Kidney epithelial cell (primary cell): ENCODE measurements at places on chromosomes 4 and X. TPM values are rescaled to one million over a fixed set of nuclear protein-coding genes. Genes with fewer than 3 reads are reported as not detected.

ATOH1 gene
- total RNA-seq = not detected in 2 replicates

LNX1 gene
- total RNA-seq = 2.5 and 6.9 TPM in 2 replicates

PPP2R2C gene
- total RNA-seq = not detected in 2 replicates

- DNase-seq = no peak
These were observed 18.4 kb downstream of the PLS3 start for GRCh38 chrX:115579327-115579726.

DRD5 gene
- not detected in 2 replicates for total RNA-seq

CT45A1 gene
- total RNA-seq = not detected in 2 replicates

DNA sequence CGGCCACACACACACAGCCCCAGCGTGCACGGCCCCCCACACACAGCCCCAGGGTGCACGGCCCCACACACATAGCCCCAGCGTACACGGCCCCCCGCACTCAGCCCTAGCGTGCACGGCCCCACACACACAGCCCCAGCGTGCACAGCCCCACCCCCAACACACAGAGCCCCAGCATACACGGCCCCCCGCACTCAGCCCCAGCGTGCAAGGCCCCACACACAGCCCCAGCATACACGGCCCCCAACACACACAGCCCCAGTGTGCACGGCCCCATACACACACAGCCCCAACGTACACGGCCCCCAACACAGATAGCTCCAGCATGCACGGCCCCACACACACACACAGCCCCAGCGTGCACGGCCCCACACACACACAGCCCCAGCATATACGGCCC, 17.6 kb downstream of the GAK start:
- DNase-seq = no peak

CTAG1A gene
- not detected in 2 replicates for total RNA-seq

DNA sequence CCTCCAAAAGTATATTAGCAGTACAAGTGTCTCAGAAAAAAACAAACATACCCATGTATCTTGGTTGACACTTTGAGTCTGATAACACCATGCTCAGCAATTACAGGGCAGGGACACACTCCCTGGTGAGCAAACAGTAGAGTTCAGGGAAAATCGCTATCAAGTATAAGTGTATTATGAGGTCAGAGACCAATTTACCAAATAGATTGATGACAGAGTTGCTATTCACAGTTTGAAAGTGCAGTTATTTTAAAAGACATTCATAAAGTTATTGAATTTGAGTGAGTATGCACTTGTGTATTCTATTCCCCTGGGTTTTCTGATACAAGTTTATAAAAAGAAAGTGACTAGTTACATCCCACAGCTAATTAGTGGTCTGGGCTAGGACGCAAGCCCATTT, 10.2 kb upstream of the LONRF3 start:
- no peak for DNase-seq

GRCh38 chrX:150219374-150220185, 143.5 kb upstream of the MAMLD1 start:
- peak; percentile 38 for DNase-seq

ATP1B4 gene
- total RNA-seq = not detected in 2 replicates

DNA sequence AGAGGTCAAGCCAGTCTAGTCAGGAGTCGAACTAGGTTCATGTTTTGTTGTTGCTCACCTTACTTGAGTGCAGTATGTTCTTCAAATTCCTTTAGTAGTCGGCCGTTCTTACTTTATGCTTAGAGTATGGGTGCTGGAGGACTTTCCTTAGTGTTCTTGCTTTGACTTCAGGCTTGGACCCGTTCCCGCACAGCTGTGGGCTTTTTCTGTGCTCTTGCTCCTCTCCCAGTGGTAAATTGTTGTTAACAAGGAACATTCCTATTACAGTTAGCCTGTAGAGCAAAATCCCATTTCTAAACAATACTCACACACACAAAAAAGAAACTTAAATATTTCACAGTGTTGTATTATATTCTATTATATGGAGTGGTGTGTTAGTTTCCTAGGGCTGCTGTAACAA, 113.5 kb downstream of the RAP1GDS1 start:
- no peak for DNase-seq

DNA sequence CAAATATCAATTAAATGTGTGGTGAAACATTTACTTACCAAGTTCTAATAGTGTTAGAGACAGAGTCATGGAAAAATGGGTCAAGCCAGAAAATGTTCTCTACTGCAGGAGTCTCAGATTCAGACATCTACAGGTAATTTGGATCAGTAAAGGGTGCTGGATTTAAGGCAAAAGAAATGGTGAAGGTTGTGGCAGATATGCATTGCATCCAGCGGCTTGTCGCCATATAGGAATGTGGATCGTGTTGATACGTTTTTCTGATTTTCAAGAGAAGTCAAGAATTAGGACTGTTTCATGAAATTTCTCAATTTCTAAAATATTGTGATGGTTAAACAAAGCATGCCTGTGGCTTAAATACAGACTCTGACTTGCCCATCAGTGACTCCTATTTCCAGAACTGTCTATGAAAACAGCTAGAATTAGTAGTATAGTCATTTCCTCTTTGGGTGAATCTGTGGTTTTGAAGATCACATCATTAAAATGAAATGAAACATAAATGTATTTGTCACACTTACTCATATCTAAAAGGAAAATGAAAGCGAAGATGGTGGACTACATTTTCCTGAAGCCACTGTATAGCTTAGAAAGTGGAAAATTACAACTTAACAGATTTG, 110.1 kb upstream of the VEGFC start:
- peak; percentile 21 for DNase-seq

GRCh38 chr4:7139167-7139982, 53.0 kb upstream of the SORCS2 start:
- DNase-seq = no peak

GRCh38 chr4:139330283-139330682, 28.0 kb upstream of the NDUFC1 start:
- no peak for DNase-seq

ADH1C gene
- 0.21 and 1.7 TPM in 2 replicates for total RNA-seq

- no peak for DNase-seq
These were observed 86.0 kb downstream of the NDST3 start for GRCh38 chr4:118120120-118120760.

GRCh38 chr4:183876268-183876934, 28.7 kb upstream of the STOX2 start:
- DNase-seq = peak; percentile 45

DNA sequence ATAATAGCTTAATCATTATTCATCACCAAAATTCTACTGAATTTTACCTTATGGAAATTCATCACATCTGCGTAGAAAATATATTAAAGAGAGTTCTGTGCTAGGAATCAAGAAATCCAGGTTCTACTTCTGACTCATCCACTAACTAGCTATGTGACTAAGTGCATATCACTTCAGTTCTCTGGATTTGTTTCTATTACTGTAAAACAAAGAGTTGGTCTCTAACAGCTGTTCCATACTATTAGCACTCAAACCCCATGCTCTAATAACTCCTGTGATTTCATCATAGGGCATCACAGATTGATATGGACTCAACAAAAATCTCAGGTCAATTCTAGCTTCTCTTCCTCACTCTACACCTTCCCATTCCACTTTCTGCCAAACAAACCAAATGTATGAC, 572.0 kb downstream of the INPP4B start:
- DNase-seq = peak; percentile 21

GRCh38 chrX:142977128-142977914, 48.4 kb upstream of the SPANXN4 start:
- DNase-seq = no peak

DNA sequence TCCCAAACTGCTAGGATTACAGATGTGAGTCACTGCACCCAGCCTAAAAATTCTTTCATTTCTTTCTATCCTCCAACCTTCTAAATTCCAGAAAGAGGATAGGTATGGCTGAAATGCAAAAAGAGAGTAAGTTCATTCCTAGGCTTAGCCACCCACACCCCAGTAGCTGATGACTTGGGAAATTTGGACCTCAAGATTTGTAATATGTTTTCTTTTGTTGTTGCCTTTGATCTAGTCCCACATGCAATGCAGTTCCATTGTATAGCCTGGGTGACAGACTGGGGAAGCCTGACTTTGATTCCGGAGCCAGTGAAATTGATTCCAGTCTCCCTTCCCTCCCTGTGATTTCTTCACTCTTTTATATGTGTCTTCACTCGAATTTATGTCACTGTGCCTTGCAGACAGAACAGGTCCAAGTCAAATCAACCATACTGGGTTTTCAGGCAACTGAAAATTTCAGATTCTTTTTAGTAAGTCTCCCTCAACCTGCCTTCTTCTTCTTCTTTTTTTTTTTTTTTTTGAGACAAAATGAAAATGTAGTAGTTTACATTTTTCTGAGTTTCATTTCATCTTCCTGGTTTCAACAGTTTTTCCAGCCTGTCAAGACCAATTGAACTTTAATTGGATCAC, 176.2 kb upstream of the RBPJ start:
- no peak for DNase-seq

NPNT gene
- 4.6 and 7.3 TPM in 2 replicates for total RNA-seq

- no peak for DNase-seq
These were observed 57.5 kb downstream of the GPR82 start for GRCh38 chrX:41781500-41781899.

DNA sequence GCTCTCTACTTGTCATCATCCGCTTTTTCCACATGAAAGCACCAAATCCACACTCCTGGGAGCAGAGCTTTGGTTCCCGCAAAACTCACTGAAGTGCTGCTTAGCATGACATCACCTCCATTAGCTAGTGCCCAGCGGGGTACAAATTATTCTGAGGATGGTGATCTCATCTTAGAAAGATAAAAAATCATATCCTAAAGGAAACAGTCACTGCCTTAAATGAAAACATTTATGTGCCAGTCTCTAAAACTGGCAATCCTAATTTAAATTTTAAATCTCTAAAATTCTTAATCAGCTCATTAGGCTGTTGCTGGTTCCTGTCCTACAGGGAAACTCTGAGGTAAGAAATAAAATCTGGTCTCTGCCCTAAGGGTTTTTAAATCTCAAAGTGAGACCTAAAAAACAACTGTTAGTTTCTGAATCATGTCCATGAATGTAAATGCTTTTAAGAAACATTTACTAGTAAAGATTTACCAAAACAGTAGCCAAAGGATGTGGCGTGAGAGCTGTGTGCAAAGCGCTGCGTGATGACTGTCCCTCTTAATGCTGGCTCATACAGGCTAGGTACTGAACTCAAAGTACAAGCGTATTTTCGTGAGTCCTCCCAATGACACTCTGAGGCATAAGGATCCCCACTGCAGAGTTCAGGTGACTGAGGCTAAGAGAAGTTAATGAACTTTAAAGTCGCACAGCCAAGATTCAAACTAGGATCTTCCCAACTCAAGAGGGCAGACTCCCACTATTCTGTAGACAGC, 4.5 kb downstream of the CASP3 start:
- DNase-seq = no peak

DNA sequence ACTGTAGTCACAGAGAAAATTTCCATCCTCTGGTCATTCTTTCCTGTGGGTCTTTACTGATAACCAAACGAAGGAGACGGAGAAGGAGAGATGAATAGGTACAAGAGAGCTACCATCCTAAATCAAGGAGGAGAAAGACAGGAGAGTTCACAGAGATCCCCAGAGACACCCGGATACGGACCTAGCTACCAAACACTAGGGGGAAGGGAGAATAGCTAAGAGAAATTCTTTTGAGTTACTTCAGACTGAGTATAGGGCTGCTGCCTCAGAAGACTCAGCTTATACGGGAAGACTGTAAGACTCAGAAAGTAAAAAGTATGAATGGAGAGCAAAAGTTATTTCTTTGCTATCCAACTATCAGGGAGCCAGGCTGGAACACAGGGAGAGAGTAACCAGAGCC, 572.1 kb downstream of the C4orf33 start:
- no peak for DNase-seq

DNA sequence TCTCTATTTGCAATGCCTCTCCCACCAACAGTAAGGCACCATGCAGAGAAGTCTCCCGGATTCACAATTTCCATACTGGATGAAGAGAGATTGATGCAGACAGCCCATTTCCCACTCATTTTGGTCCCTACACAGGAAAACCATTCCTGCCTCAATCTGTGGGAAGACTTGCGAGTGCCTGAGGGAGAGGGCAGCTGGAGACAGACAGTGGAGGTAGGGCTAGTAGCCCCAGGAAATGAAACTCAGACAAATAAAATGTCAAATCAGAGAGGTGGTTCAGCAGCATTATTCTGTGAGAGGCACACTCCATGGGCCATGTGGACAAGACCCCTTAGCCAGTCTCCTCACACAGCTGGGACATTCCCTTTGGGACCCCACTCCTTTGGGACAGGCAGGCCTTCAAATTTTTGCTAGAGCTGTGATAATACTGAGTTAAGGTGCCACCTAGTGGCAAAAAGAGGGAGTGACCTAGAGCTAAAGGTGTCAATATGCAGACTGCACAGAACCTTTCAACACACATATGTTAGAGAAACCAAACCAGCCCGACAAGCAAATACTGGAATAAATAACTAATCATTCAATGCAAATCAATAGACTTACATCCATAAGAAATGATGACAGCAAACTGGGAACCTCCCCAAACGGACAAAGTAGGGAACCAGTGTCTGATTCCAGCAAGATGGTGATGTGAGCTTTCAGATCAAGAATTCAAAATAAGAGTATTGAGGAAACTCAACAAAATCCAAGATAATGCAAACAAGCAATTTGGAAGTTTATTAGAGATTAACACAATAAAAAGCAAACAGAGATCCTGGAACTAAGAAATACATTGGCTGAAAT, 1865.3 kb upstream of the AGA start:
- no peak for DNase-seq

DNA sequence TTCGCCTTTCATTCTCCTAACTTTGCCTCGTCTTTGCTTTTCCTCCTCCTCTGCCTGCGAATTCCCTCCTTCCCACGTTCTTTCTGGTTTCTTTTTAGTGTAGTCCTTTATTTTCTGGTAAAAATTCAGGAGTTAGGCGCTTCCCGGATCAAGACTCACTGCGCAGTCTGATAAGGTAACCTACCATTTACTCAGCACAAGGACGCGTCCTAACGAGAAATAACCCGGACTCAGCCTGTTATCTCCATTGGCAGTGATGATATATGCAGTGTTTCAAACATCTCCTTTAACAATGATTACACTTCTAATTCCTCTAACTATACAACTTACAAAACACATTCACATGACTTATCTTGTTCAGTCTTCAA, 357 bp upstream of the ETNPPL start:
- DNase-seq = no peak

DNA sequence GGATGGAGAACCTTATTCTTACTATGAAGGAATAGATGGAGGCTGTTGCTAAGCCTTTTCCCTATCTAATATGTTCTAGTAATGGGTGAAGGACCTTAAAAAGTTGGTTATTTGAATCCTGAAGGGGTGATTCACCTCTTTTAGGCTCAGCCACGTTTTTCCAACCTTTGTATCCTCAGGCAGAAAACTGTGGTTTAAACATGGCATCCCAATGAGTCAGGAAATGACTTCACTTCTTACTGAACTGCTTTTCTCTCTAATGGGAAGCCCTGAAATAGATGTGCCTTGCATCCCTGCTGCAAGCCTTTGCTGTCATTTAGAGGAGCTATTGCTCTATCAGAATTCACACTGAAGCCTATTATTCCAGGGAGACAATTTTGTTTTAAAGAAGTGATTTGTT, 191.0 kb upstream of the ARX start:
- DNase-seq = peak; percentile 55

TLR7 gene
- not detected in 2 replicates for total RNA-seq

MAP7D2 gene
- total RNA-seq = 2.0 and 2.1 TPM in 2 replicates
